Activated T-cell treated with anti-CD3 and anti-CD28 coated beads, Interleukin-2, amount 50 U/mL, for 4 hours (primary cell): ENCODE measurements at places on chromosomes 11 and 22.

- no peak for DNase-seq
Measured at GRCh38 chr11:18367431-18367830, 26.9 kb upstream of the LDHA start.

GRCh38 chr11:41720761-41721160 is 261.3 kb upstream of the LRRC4C start:
- DNase-seq: no peak

DNA sequence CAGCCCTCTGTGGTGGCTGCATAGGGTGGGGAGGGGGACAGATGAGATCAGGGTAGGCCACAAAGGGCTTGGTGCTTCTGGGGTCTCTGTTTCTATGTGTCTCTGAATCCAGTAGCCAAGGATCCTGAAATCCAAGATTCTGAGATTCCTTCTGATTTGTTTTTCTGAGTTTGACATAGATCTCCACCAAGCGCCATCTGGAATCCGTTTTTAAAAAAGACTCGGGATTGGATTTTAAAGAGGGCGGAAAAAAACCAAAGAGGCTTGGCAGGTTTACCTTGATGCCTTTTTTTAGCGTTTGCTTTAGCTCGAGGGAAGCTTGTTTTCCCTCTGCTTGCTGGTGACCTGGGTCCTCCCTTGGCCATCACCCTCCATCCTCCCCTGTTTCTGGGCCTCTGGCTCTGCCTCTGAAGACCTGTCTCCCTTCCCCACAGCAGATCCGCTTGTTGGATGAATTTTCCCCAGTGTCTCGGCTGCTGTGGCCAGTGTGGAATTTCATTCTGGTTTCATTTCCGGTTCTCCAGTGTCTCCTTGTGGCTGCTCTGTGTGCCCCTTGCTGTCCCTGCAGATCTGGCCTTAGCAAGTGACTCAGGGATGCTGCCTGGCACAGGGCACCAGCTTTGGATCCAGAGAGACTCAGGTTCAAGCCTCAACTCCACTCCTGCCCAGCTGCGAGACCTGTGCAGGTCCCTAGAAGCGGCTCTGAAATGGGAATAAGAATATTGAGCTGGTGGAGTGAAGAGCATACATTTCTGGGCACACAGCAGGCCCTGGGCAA is 15.1 kb downstream of the SYNGR1 start:
- DNase-seq: no peak

DNA sequence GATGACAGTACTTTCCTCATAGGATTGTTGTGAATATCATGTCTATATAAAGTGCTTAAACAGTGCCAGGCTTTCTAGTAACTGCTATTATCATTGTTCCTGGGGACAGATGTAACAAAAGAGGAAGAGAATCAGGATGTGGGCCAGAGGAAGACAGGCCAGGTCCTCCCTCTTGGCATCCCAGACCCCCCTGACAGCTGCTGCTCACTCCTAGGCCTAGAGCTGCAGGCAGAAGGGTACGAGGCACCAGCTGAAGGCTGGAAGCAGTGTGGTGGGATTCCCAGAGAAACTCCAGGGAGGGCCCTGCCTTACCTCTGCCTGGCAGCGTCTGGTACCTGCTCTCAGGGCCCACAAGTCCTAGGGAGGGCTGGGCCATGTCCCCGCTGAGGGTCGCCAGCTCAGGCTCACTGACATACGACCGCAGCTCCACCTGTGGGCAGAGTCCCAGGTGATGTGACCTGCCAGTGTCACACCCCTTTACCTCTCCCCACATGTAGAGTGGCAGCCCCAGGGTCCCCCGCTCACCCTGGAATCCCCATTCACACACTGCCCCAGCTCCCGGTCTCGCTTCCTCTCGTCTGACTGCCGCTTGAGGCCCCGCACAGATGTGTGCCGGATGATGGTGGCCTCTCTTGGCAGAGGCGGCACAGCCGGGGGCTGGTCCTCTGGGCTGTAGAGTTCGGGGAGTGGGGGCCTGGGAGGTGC is 52.2 kb downstream of the C11orf58 start:
- DNase-seq: no peak

GRCh38 chr22:27460591-27461347 is 340.8 kb downstream of the MN1 start:
- no peak for DNase-seq

DNA sequence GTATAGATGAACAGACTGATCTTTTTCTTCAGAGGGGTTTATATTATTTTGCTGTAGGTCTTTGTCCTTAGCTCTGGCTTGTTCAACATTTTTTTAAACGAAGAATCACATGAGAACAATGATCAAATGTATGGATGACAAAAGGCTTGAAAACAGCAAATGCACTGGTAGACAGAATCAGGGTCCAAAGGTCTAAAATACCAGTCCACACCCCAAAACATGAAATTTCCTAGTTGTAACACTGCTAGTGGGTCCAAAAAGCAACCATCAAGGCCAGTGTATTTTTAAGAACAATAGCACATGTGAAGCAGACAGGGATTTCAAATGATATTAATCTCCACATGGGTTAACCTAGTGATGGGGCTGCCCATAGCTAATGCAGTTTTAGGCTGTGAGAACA is 162.0 kb downstream of the SWAP70 start:
- DNase-seq: no peak
